ENCODE measurements at places on chromosomes 5 and 9.

DNA sequence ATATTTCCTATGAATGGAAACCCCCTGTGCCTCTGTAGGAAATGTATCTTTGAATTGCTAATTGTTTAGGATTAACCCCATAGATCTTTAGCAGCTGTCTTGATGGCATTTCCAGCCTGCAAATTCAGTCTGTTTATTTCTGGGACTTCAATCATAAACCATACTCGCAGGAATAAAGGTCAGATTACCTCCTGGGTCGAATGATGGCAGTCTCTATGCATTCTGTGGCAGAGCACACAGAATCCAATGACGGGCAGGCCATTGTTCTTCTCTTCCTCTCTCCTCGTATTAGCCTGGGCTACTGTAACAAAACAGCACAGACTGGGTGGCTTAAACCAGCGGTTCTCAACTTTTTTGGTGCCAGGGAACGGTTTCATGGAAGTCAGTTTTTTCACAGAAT lies 199.9 kb downstream of the PCSK5 start:
- DNase-seq, result no peak

DNA sequence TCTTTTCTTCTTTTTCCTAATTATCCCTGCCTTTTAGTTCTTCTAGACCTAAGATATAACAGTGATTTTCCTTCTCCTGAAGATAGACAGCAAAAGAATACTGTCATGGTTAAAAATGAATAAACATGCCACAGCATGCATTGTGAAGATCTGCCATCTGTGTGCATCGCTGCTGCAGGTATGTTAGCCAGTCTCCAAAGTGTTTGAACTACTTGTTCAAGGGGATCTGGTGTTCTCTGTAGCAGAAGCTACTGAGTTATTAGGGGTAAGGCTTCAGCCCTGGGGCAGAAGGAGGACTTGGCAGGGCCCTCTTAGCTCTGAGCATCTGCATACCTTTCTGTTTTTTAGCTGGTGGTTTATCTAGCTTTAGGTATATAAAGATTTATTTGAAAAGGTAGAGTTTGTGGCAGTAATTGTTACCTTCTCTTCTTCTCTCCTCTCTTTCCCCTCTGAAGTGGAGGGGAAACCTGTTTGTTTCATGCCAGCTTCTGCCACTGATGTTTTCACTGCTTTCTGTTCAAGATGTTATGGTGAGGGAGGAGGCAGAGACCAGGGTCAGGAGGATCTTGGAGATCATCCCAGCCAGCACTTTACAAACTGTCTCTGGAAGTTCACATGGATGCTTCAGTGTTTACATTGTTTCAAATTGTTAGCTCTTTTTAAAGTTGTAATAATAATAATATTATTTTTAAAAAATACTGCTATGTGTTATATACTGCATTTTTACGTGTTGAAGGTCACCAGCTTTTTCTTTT lies 25.2 kb downstream of the GALNT10 start:
- DNase-seq, result no peak

DNA sequence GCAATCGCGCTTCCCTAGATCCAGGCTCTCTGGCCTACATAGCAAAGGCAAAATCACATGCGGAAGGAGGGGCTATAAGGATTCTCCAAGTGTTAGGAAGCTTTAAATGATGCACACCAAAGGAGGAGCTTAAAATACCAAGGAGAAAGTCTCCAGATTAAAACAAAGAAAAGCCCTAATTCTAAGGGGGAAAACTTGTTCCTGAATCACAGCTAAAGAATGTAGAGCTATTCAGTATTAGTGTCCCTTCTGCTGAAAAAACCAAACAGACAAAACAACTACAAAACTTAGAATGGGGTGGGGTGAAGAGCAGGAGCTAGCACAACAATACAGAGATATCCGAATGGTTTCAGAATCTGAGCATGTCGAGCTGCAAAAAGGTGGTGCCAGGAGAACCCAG lies 213.7 kb downstream of the DCP2 start:
- no peak for DNase-seq

- no peak for DNase-seq
Observed at GRCh38 chr9:17739022-17739421, 160.2 kb downstream of the SH3GL2 start.

- no peak for DNase-seq
Observed at GRCh38 chr9:128556926-128557634, 4.7 kb downstream of the SPTAN1 start.
